Stimulated activated CD8-positive, alpha-beta memory T cell treated with anti-CD3 and anti-CD28 coated beads, Interleukin-7, amount 100 ng/mL, for 24 hours (primary cell): ENCODE measurements at places on chromosomes 7 and 10.

- DNase-seq, result no peak
These were observed 23.9 kb downstream of the ATP6V1F start for GRCh38 chr7:128886391-128887168.

GRCh38 chr7:39880556-39880955, 69.5 kb upstream of the CDK13 start:
- DNase-seq, result no peak

- DNase-seq, result no peak
These were observed 339.4 kb upstream of the PHF14 start for GRCh38 chr7:10634239-10634638.

- DNase-seq, result no peak
These were observed 286.3 kb downstream of the TNS3 start for GRCh38 chr7:47295606-47296005.

- no peak for DNase-seq
These were observed 42.2 kb upstream of the SRGN start for GRCh38 chr10:69045441-69046300.

DNA sequence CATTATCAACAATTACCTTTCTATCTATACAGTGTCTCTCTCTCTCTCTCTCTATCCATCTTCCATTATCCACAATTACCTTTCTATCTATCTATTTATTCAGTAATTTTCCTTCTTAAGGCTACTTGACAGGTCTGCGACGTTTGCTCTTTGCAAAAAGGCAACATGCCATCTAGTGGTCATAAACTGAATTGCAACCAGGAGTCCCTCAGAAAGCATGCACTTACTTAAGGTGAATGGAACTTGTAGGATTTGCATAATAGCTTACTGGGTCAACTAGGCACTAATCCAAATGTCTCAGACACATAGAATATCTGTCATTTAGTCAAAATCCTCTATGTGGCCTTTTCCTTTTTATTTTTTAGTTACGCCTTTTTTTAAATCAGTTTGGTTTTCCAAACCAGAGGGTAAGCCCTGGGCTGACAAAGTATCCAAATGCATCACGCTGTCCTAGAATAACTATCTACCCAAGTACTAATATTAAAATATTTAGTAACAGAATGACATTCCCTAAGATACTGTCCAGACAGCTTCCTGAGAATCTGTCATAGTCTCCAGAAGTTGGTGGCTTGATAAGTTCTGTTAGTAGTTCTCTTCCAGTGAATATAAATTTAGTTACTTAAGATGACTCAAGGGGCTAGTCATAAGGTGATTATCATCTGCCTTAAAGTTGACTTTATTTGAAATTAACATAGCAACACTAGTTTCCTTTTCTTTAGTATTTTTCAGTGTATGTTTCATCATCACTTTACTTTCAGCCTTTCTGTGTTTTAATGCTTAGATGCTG, 208.3 kb downstream of the PPP1R3A start:
- DNase-seq, result no peak

DNA sequence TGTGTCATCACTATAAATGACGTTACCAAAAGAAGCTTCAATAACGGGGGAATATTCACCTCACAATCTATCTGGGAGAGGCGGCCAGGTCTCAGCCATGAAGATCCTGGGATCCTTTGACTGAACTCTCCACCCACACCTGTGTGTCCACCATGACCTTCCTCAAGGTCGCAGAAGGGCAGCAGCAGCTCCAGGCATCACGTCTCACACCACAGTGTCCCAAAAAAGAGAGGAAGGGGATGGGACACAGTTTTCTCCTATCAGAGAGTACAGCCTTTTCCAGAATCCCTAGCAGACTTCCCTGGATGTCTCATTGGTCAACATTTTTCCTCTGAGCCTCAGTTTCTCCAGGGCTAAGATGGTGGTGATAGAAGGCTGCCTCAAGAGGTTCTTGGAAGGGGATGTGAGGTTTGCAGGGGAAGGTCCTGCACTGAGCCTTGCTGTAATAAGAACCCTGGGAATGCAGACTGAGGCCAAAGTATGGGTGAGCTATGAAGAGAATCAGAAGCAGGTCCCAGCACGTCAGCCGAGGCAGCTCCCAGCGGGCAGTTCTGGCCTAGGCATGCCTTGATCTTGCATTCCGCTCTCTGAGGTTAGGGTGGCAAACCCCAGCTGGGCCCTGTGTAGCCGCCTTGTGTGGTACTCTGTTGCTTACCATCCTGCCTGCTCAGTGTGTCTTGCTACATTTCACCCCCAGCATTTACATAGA, 63.8 kb downstream of the COL26A1 start:
- no peak for DNase-seq

DNA sequence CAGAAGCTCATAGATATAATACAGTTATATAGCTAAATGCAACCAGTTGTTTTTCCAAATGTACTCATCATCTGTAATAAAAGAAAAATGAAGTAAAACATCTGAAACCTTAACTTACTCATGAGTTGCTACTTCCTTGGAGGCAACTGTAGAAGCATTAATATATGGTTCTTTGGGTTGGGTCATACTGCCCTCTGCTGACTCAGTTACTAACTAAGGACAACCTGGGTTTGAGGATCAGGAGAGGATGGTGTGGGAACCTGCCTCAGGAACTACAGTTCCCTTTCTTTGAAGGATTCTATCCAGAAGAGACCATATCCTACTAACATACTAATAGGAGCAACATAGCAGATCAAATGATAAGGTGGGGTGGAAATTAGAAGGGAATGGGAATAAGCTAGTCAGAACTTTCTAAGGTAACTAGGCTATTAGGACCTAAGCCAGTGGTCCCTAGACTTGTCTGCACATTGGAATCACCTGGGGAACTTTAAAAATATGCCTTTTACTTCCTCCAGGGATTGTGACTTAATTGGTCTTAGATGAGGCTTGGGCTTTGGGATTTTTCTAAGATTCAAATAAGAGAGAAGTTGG, 20.7 kb downstream of the COX15 start:
- no peak for DNase-seq

- no peak for DNase-seq
These were observed 10.4 kb upstream of the STOX1 start for GRCh38 chr10:68816796-68817412.

GRCh38 chr10:60974463-60975149, 30.6 kb upstream of the RHOBTB1 start:
- no peak for DNase-seq

GRCh38 chr7:158160199-158160598, 427.4 kb downstream of the PTPRN2 start:
- DNase-seq, result no peak

GRCh38 chr10:80714566-80714965, 176.9 kb downstream of the SH2D4B start:
- no peak for DNase-seq

- DNase-seq, result no peak
These were observed 200.7 kb upstream of the NPSR1 start for GRCh38 chr7:34457329-34457728.

DNA sequence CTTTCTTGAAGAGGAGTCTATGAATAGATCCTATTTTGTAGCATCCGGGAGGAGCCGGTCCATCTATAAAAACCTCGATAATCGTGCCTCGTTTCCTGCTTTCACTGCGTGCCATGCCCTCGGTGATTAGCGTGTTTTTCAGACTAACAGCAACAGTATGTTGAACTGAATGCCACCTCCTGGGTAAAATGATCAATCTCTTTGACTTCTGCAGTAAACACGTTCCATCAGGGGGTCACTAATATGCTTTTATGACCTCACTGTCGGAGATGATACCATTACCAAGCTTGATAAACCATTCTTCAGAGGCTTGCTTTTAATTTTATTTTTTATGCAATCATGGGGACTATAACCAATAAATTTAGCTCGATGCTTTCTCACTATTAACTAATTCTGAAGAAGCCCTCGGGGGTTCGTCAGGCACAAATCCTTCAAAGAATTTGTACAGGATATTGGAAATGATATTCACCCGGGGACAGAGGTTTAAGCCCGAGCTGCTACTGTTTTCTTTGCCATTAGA, 228.3 kb downstream of the ADARB2 start:
- no peak for DNase-seq

GRCh38 chr7:8413600-8413999, 19.8 kb upstream of the NXPH1 start:
- no peak for DNase-seq

DNA sequence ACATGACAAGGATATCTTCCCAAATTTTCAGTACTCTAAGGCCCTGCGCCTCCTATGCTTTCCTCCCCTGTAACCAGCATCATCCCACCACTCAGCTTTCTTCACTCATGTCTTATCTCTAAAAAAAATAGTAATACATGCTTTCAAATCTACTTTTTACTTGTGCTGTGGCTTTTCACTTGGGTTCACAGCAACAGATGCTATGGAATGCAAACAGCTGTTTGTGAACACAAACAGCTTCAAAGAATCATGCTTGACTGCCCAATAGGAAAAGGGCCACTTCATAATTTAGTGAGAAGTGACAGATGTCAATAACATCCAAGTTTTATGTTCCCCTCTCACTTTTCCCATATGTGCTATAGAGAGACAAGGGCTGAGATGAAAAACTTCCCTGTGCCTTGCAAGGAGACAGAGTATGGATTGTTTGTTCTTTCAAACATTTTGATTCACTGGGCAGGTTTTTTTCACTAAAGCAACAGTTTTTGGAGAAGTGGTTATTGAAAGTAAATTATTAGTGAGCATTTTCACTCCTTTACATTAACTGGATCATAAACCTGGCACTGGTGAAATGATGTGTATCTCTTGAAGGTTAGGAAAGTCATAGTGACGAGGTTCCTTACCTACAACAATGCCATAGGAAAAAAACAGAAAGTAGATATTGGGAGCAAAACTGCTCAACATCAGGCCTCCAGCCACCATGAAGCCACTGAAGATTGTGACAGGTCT, 37.3 kb downstream of the SLC16A9 start:
- no peak for DNase-seq

DNA sequence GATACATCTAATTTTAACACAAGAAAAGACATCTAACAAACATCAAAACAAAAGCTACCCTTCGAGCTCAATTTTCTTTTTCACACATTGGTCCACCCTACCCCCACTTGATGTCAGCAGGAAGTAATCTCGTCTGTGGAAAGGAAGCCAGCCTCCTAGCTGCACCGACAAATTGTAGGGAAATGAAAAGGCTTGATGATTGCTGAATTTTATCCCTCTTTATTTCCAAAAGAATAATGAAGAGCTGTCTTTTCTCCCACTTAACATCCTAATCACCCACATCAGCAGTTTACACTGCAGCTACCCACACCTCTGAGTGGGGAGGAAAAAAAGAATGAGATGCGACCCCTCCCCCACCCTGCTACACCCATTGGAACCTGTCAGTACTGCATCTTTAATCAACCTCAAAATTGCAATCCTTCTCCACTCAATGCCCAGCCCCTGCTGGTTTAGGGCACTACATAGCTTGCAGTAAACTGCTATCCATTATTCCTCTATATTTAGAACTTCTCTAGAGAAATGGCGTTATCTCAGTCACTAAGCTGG, 10.6 kb upstream of the CPVL start:
- DNase-seq, result no peak

- no peak for DNase-seq
These were observed 63.3 kb downstream of the CHST15 start for GRCh38 chr10:124030061-124030460.

- no peak for DNase-seq
These were observed 33.1 kb upstream of the NEUROD6 start for GRCh38 chr7:31373337-31374289.

DNA sequence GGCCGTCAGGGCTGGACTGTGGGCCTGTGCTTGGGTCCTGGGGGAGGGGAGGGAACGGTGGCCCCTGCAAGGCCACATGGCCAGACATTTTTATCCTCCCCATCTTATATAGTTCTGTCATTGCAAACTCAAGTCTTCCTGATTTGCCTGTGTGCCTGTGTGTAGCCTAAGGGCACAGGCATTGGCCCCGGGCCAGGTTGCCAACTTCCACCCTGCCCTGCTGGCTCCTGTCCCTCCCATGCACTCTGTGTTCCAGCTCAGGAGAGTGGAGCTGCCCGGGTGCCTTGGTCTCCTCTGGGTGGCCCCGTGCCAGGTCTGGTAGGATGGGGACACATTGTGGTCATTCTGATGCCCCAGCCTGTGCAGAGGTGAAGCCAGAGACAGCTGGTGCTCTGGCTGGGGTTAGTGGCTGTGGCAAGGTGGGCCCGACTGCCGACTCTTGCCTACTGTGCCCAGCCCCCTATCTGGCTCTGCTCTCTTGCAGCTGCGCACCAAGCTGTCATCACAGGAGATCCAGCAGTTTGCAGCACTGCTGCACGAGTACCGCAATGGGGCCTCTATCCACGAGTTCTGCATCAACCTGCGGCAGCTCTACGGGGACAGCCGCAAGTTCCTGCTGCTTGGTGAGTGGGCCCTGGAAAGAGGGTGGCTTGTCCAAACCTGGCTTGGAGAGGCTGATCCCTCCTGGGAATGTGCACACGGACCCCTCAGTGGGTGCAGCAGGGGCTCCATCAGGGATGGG, 14.8 kb downstream of the NACAD start:
- no peak for DNase-seq

- DNase-seq, result no peak
These were observed 21.9 kb downstream of the NAPEPLD start for GRCh38 chr7:103127006-103127405.

DNA sequence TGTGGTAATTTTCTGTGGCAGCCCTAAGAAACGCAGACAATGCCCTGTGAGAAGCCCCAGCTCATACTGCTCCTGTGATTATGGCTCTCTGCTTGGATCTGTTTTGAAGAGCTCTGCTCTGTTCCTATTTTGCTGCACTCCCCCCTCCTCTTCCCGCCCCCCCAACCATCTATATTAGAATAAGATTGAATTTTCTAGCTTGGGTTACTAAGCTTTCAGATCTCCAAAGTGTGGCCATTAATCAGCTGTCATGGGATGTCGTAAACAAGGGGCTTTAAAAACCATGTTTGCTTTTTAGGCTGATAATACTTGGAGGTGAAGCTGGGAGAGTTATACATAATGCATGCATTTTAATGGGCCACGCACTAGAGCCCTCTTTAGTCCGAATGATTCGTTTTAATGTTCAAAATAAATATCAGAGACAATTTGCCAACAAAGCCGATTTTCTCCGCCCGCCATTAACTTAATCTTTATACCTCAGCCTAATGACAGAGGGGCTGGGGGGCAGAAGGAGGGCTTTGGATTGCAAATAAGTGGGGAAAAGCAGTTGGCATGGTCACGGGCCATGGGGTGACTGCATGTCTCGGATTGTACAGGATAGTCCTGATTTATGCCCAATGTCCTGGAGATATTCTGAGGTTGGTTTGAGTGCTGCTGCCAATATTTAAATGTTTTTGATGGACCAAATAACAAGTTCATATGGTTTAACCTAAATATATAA, 165.5 kb downstream of the RPS24 start:
- DNase-seq, result no peak

DNA sequence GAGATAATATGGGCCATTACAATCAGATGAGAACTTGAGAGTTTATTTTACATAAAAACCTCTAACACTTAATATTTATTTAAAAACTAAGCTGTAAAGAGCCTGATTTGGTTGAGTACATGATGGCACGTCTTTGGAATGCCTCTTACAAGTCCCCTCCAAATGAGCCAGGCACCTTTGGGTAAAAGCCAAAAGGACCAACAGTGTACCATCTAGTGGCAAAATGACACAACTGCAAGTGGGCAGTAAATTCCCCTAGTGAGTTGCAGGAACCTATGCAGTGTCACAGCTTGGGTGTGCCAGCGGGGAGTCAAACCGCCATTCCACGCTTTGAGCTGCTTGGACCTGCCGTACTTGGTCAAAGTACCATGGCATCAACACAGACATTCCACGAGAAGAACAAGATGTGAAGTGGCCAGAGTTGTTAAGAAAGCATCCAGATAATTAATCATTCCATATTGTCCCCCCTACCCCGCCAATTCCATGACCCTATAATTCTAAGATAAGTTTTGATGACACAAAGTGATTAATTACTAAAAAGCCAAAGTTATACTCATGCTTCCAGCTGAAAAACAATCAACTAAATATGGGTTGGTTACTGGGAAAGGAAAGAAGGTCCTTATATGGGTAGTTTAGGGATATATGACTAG, 115.2 kb downstream of the SORBS1 start:
- no peak for DNase-seq
